K562 (cell line): ENCODE measurements at places on chromosomes 1 and 21.
A peak's percentile ranks its signal among the peaks of the same experiment; 100 is the strongest.

DNA sequence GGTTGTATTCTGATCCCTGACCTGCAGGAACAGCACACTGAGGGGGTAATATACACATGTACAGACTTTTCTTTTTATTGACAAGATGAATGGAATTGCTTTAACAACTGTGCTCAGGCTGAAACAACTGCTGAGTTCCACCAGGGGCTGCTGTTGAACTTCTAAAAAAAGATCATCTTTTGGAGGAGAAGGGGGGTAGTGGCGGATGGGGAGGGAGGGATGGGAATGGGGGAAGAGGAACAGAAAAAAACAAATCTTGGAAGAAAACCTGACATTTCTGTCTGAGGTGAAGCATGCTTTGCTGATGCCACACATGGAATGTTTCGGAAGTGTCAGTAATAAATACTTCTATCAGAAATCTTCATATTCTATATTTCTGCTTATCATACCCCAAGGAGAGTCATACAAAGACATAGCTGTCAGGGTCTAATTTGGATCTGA lies 75.0 kb downstream of the RWDD3 start:
- peak; percentile 44 for DNase-seq

DNA sequence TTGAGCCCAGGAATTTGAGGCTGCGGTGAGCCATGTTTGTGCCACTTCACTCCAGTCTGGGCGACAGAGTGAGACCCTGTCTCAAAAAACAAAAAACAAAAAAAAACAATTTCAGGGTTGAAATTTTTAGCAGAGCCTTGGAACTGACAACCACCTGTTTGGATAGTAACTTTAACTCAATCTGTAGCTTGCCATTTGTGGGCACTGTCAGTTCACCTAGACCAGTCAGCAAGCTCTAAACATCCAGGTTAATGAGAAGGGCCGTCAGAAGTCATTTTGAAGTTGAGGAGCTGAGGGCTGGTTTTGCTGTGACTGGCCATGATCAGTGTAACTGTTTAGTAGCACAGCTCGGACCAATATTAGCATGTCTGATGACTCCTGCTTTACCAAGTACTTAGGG lies 8.4 kb downstream of the TRAPPC10 start:
- DNase-seq, result no peak

DNA sequence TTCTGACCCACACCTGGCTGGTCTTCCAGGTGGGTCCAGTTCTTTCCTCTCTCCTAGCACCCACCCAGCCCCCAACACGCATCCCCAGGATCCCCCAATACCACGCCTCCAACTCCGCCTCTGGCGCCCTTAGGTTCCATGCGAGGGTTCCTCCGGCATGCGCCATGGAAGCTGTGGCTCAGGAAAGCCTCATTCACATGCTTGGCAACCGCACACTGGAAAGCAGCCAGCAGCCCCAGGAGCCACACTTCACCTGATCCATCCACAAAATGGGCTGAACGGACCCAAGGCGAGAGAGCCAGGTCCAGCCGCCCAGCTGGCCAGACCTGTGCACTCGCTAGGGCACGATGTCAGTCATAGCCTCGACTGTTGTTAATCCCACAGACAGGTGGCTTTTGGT lies 161.2 kb downstream of the PSMG1 start:
- DNase-seq, result no peak

- DNase-seq, result no peak
Observed at GRCh38 chr1:77250126-77250525, 30.9 kb upstream of the PIGK start.

- no peak for DNase-seq
Observed at GRCh38 chr1:219293410-219293809, 119.7 kb downstream of the LYPLAL1 start.

GRCh38 chr1:183191833-183192232 lies 5.8 kb downstream of the LAMC2 start:
- DNase-seq, result no peak

DNA sequence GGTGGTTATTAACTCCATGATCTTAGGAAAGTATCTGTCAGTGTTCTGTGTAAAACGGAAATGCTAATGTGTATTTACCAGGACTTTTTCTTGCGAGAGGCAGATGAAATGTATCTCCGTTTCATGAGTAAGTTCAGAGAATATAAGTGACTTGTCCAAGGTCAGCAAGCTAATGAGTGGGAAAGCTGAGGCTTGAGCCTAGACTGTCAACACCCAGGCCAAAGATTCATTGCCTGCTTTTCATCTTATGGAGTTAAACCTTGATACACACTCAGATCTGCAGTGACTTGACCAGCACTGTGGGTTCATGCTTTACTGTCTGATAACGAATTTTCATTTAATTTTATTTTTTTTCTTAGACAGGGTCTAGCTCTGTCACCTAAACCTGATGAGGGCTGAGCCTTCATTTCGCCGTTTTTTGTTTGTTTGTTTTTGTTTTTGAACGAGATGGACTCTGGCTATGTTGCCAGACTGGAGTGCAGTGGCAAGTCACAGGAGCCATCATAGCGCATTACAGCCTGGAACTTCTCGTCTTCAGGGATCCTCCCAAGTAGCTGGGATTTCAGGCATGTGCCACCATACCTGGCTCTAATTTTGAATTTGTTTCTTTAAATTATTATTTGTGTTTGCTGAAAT lies 918 bp upstream of the JTB start:
- DNase-seq, result no peak

GRCh38 chr1:193355178-193355577 lies 168.8 kb upstream of the B3GALT2 start:
- DNase-seq, result no peak

DNA sequence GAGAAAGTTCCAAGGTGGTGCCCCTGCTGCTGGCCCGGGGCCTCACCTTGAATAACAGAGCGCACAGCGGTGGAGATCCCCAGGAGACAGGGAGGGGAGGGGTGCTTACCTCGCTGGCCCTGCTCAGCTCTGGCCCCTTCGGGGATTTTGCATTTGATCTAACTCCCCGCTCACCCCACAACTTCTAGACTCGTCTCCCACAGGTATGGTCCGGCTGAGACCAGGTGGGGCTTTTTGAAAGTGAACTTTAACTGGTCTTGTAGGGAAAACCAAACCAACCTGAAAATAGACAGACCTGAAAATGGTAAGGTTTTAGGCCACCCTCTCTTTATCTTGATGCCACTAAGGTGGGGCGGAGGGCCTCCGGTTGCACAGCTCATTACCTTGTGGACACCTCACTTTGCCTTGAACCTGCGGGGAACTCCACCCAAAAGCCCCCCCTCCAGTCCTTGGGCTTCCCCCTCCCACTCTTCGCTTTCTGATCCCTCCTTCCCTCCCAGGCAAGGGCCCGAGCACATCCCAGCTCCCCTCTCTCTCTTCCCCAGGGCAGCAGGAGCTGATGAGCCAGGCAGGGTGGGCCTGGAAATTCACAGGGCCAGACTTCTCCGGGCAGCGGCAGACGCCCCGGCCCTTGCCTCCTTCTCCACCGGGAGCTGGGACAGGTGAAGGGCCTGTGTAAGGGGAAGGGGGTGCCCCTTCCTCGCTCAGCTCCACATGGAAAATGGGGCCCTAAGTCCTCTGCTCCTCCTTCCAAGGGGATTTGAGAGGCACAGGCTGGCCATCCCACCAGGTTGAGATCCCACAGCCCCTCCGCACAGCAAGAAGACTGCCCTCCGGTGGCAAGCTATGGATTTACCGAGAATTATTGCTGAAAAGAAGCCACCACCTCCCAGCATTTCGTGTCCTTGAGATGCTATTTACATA lies 16.1 kb downstream of the TNFRSF8 start:
- DNase-seq, result peak; percentile 83

DNA sequence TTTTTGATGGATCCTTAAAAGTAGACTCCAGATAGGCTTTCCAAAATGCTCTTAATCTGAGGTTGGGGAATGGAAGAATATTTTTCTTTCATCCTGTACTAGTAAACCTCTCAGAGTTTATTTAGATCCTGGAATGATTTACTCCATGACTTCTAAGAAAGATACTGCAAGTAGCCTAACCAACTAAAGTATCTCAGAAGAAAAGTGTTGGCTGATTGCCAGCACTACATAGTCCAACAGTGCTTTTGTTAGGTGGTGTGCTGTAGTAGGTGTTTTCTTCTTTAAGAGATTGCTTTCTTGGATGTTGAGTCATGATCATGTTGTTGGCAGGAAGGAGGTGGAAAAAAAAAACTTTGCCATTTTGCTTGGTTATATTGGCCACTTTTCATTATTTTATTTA lies 119.8 kb downstream of the OSBPL9 start:
- DNase-seq, result peak; percentile 51

GRCh38 chr1:183871601-183872000 lies 66.7 kb downstream of the RGL1 start:
- DNase-seq, result no peak

- DNase-seq, result no peak
Observed at GRCh38 chr1:179888071-179888470, 6.0 kb downstream of the TOR1AIP1 start.

DNA sequence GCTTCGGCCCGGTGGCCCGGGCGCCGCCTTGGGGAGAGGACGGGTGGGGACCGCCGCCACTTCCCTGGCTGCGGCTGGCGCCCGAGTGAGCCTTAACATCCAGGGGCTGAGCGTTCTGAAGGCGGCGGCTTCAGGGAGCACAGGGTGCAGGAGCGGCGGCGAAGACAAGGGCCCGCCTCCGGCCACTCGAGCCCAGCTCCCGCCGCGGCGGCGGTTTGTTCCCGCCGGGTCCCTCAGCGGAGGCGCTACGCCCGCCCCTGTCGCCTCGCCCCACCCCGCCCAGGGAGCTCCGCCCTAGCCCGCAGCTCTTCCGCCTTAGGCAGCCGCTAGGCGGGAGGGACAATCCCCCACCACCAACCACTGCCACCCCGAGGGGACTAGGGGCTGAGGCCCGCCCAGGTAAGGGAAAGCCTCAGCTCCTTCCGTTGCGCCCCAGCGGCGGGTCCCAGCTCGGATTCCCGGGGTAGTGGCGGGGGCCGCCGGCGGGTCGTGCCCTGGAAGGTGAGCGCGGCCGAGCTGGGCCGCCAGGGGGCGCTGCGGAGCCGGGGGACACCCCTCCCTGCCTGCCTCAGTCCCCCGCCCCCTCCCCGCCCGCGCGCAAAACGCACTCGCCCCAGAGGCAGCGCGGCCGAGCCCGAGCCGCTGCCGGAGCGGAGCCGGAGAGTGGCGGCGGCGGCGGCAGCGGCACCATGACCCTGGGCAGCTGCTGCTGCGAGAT lies at the start of gene FOXD2:
Gene FOXD2 (plus strand): TSS at position 598 of the 718 bp plus-strand sequence. CDS start 92 bp downstream, at position 690.
- DNase-seq, result peak; percentile 98
